ENCODE measurements at places on chromosomes 2 and 18.

GRCh38 chr2:76639171-76639680 is 883.0 kb downstream of the LRRTM4 start:
- no peak for DNase-seq

DNA sequence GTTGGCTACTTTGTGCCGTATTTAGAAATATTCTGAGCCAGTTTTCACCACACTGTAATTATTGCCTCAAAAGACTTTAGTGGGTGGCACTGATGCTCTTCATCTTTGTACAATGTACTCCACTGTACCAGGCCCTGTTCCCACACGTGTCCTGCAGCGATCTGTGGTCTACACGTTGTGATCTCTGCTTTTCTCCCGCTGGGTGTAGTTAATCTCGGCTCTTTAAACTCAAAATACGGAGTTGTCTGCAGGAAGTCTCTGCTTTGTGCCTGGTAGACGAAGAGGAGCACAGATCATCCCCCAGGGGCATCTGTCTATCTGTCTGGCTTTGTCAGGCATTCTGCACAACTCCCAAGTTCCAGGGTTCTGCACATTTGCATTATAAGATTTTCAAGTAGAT is 12.1 kb upstream of the GREB1 start:
- peak; percentile 38 for DNase-seq

- DNase-seq, result no peak
These were observed at the start of gene MYO5B for GRCh38 chr18:50194631-50195532. Gene MYO5B (minus strand): TSS chr18:50195147. CDS start chr18:50194793, 354 bp downstream.

DNA sequence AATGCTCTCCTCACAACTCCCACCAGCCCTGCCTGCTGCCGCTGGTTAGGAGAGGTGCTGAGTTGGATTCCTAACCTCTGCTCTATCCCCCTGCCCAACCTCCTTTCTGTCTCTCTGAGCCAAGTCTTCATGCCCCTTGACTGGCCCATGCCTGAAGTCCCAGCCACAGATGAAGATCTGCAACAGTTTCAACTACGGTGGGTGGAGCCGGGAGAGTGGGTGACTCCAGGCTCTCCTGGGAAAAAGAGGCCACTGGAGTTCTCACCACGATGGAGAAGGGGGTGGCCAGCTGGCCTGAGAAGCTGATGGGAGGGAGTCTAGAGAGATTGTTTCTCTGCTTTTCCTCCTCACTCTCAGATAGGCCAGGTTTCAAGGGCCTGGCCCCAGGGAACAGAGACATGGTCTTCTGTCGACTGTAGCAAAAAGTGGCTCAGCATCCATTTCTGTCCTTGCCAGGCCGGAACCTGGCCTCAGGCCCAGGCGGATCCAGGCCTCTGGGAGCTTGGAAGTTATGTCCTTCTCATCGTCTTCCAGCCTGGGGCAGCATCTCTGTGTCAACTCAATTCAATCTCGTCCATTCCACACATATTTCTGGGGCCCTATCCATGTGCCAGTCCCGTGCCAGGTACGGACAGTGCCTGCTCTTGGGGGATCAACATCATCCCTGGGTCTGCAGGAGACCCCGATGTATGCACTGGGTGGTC is 75.3 kb downstream of the INHBB start:
- DNase-seq, result no peak

DNA sequence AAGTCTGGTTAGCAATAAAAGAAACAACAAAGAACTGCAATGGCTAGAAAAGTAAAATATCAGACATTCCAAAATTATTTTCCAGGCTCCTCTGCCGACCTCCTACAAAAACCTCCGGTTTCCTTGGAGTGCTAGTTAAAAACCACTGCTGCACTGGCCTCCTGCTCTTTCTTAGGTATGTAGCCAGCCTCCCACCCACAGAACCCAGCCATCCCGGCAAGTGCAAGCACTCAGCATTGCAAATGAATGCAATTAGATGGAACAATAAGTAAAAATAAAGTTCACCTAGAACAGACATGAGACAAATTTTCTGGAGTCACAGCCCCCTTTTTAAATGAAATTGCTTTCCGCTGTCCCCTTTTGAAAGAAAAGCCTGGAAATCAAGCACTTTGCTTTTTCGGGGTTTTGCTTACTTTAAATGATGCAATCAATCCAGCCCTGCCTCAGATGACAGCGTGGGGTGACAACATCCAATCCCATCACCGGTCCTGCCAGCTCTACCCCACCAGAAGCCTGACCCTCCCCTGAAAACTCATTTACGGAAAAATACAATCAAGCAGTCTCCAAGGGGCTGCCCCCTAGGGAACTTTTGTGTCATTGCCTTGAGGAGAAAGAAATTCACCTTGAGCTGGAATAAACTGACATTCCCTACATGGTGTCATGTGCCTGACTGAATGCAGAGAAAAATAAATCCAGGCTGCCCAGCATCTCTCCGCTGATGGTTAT is 199.8 kb downstream of the EPHA4 start:
- DNase-seq, result peak; percentile 9

DNA sequence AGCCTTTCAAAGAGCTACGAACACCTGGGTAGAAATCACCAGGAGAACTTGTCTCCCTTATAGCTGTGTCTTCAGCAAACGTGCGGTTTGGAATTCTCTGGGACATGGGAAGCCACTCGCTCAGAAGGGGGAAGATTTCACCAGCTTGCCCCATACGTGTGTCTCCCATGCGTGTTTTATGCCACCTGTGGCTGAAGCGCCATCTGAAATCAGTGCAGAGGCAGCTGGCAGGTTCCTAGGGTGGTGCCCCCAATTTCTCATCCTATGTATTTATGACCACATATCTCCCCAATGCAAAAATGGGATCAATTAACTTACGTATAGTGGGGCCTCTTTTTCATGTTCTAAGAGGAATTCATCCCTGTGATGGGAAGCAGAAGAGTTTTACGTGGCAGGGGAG is 81.6 kb downstream of the TPO start:
- no peak for DNase-seq

DNA sequence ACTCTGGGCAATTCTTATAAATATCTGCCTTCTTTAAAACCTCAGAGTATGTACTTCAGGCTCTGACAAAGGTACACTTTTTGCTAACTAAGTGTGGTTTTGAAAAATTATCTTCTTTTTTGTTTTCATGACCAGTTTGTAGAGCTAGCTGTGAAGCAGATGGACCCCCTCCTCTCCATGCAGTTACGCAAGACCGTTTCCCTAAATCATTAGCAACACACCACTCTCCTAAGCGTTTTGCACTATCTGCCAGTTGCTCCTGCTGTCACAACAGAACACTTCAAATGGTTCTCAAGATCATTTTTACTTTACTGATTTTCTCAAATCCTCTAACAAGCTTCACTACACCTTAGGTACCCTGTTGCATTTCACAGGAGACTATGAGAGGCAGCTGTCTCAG is 53.3 kb downstream of the GULP1 start:
- no peak for DNase-seq

DNA sequence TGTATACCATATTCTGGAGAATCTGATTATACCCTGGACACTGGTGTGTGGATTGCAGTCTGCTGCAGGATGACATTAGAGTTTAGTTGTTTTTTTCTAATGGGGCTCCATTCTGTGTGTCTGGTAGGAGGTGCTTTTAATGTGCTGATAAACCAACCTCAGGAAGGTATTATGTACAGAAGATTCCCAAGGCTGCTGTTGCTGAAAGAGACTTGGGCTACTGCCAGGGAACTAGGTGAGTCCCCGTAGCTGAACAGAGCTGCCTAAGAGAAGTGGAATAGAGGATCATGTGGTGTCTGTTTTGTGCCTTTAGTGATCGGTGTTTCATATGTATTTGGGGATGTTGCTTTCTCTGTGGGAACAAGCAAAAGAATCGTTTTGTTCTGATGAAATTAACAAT is 16.5 kb downstream of the SPATA3 start:
- DNase-seq, result no peak

DNA sequence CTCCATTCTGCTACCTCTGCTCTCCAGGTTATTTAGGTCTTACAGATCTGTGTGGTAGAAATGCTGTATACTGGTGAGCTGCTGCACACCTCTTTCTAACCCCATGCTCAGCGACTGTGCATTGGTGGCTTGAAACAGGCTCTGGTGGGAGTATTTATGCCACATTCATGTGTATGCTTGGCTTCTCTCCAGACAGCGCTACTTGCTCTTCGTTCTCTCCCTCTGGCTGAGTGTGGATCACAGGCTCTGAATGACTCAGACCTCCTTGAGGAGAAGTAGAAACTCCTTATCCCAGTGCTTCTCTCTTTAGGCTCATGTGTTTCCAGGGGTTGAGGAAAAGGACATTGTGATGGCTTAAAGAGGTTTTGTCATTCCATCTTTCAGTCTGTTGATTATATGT is 54.9 kb downstream of the FHOD3 start:
- DNase-seq, result peak; percentile 94

DNA sequence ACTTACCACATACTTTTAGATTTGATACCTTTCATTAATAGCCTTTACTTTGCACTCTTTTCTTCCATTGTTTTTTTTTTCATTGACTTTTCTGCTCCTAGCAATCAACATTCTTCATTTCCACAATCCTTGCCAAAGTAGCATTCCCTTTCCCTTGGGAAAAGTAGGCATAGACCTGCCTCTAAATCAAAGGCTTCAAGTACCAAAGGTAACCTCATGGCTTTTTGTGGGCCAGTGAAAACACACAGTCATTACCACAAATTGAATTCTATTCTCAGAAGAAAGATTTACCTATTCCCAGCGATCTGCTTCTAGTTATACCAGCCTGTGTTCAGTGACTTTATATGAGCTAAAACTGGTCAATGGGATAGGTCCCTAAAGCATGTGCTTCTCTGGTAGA is 109.2 kb downstream of the SOCS6 start:
- no peak for DNase-seq

GRCh38 chr2:68316111-68316510 is 3.6 kb downstream of the CNRIP1 start:
- no peak for DNase-seq

GRCh38 chr2:214232271-214232670 is 178.6 kb upstream of the VWC2L start:
- no peak for DNase-seq

DNA sequence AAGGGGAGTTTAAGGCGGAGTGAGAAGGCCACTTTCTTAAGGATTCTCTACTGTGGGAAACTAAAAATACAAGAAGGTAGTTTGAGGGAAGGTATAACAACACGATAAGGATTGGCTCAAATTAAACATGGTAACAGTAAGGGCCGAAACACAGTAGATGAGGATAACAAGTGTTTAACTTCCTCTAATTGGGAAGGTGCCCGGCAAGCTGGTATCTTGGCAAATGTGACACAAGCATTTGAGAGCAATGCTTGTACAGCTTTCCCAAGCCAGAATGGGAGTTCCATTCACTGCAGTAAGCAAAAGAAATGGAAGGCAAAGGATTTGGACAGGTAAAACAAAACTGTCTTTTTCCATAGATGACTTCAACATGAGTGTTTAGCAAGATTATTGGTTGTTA is 19.8 kb downstream of the USP40 start:
- no peak for DNase-seq

GRCh38 chr2:184769023-184769422 is 170.7 kb downstream of the ZNF804A start:
- no peak for DNase-seq

GRCh38 chr2:46381263-46381849 is 84.1 kb downstream of the EPAS1 start:
- DNase-seq, result peak; percentile 82

- DNase-seq, result peak; percentile 60
These were observed 3.3 kb downstream of the PPP1R7 start for GRCh38 chr2:241153616-241154015.

DNA sequence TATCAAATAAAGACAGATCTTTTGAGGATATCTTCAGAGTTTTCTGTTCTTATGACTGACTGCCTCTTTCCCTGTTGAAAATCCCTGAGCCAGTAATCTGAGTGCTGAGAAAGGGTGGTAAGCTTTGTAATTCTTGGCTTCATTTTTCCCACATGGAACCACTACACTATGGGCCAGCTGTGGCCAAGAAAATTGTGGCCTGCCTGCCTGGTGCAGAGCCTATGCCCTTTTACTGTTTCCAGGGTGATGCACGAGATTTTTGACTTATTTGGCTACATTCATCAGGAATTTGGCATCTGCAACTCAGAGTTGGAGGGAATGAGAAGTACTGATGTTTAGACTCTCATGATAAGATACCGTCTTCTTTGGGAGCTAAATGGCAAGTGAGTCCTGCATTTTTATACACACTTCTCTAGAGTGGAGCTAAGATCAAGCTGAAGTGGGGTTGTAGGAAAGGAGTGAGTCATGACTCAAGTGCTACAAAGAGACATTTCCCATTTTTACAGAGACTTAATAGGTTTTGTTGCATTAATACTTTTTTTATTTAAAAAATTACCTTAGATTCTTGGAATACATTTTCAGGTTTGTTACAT is 328.2 kb upstream of the CDH7 start:
- no peak for DNase-seq

DNA sequence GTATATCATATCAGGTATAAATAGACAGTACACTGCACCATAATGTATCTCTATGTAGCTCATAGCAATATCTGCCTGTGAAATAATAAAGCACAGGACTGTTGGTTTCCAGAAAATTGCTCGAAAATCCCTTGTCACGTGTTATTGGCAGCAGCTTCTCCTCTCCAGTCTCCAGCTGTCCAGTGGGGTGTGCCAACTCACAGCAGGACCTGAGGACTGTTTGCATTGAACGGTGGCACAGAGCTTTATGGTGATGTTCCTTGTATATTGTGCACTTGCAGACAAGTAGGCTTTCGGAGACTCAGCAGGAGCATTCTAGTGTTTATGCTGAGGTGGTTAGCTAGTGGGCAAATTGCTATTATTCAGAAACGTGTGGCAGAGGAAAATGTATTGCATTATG is 182.2 kb upstream of the ATP5MC3 start:
- DNase-seq, result no peak

- DNase-seq, result no peak
These were observed 7.4 kb upstream of the NPAS2 start for GRCh38 chr2:100812573-100812972.

DNA sequence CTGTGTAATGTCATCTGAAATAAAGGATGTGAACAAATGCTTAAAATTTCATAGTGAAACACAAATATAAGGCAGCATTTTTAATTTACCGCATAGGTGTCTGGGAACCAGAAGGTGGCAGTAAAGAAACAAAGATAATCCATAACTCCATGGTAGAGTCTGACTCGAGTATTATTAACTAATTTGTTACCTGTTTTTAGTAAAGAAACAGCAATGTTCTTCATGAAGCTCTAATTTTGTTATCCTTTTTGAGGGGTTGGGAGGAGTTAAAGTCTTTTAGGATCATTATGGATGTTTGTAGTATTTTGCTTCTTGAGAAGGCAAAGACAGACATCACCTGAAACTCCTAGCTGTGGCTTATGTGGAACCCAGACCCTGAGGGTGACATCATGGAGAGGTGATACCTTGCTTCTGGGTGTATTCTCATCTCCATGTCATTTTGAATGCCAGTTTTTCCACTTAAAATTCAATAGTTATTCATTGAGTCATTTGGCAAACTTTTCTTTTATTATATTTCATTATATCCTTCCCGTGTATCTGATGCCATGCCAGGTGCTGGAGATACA is 286.2 kb upstream of the EPAS1 start:
- DNase-seq, result peak; percentile 57

DNA sequence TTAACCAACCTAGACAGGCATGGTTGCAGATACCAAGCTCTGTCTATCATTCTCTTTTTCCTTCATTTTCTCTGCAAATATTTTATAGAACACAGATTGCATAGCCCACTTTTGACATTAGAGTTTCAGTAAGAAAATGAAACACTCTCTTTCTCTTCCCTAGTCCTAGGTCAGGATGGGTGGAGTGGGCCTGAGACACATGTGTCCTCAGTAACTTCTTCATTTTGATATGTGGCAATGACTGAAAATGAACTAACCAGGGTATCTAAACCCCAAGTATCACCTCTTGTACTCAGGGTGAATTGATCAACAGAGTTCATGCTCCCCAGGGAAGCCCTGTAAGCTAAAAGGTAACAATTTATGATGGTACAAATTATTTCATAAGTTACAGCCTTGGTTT is 37.0 kb upstream of the KYNU start:
- DNase-seq, result no peak

GRCh38 chr2:237733677-237734300 is 64.8 kb upstream of the RBM44 start:
- DNase-seq, result no peak
